Stimulated activated CD4-positive, alpha-beta T cell treated with anti-CD3 and anti-CD28 coated beads, TNF-alpha, amount 100 ng/mL, for 1 hour (primary cell): ENCODE measurements at places on chromosomes 7 and 10.

- no peak for DNase-seq
Observed at GRCh38 chr10:72790216-72790990, 98.5 kb downstream of the MCU start.

GRCh38 chr7:23333671-23334246 lies 34.6 kb downstream of the MALSU1 start:
- DNase-seq: no peak

DNA sequence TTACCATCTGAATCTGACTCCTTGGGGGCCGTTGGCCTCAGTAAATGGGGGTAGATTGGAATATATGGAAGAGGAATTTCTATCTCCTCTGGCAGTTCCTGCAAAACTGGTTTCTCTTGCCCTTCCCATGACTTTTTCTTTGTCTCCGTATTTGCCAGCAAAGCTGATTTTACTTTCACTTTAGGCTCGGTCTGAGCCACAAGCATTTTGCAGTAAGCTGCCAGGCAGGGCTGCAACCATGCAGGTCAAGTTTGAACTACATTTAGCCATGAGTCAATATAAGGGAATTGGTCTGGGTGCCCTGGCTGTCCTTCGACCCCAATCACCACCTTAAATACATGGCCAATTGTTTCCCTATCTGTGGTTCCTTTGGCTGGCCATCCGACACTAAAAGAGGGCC lies 104.3 kb downstream of the TRIM24 start:
- DNase-seq: no peak

DNA sequence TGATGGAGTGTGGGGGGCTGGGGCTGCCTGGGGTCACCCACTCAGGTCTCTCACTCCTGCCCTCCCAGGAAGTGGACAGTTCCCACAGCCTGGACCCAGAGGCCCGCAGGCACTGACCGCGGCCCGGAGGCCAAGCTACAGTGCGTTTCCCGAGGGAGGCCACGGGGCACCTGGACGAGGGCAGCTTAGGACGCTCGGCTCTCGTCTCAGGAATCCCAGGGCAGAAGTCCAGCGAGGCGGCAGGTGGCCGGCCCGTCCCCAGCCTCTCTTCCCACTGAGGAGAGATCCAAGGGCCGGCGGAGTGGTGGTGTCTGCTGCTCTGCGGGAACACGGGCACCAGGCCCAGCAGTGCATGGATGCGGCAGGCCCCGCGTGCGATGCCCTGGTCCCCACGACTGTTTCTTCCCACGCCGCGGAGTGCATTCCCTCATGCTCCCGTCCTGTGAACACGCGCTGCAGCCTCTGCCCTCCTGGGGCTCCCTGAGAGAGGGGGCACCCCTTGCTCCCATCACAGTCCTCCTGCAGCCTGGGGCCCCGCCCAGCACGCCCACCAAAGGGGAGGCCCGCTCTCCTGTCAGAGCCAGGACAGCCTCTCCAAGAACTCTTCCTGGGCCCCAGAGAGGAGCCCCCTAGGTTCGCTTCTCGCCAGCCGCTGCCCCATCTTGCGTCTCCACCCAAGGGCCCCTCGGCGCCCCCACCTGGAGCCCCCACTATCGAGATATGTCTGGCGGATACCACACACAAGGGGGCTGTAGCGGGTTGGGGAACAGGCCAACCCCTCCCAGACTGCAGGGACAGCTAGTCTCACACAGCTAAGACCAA lies 24.3 kb upstream of the GPR146 start:
- no peak for DNase-seq

DNA sequence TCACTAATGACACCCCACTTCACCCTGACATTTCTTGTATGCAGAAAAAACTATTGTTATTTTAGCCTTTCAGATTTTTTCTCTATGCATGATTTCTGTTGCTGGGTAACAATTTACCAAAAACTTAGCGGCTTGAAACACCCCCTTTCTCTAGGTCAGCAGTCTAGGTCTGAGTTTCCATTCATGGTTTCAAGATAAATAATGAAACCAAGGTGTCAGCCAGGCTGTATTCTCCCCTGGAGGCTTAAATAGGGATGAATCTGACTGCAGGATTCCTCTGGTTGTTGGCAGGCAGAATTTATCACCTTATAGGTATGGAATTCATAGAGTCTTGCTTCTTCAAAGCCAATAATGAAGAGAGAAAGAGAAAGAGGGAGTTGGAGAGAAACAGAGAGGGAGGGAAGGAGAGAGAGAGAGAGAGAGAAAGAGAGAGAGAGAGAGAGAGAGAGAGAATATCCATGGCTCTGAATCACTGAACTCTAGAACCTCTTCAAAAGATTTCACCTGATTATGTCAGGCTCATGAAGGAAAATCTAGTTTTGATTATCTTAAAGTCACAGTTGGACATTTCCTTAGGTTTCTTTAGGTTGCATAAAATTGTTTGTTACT lies 1224.6 kb upstream of the LRRTM3 start:
- DNase-seq: no peak

GRCh38 chr7:130150587-130150986 lies 54.6 kb downstream of the TMEM209 start:
- no peak for DNase-seq

- DNase-seq: no peak
Observed at GRCh38 chr7:41573015-41573414, 129.9 kb downstream of the INHBA start.
